ENCODE measurements at places on chromosomes 3 and 15. TPM values are rescaled to one million over a fixed set of nuclear protein-coding genes. Genes with fewer than 3 reads are reported as not detected.

The GATM gene
- 2.0 TPM for total RNA-seq

The ADIPOQ gene
- total RNA-seq, result not detected

The ANKDD1A gene
- 13.4 TPM for total RNA-seq

The AGBL1 gene
- not detected for total RNA-seq

DNA sequence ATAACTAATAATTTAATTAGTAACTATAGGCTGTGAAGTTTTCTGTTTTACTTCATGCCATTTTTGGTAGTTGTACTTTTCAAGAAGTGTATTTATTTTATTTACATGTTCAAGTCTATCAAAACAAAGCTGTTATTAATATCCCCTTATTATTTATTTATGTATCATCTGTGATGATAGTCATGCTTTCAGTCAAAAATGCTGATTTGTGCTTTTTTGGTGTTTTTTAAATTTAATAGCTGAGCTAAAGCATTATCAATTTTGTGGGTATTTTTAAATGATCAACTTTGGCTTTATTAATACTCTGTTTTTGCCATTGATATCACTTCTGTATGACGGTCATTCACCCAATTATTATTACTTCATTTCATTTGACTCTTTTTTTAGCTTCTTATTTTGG, 1229.2 kb upstream of the CADM2 start:
- H3K4me1 ChIP-seq, result no peaks in the 10 kb centered on the region
- H3K27me3 ChIP-seq, result no peaks in the 10 kb centered on the region
- no peak overlapping the region for H3K4me3 ChIP-seq
- H3K36me3 ChIP-seq, result no peaks in the 10 kb centered on the region
- H3K27ac ChIP-seq, result no peak overlapping the region

- H3K27ac ChIP-seq, result no peak overlapping the region
- peaks cover 8% of the 10 kb centered on the region for H3K4me1 ChIP-seq
- DNase-seq, result no peak
- H3K36me3 ChIP-seq, result no peaks in the 10 kb centered on the region
- no peak overlapping the region for H3K4me3 ChIP-seq
Measured at GRCh38 chr3:138348754-138349739, 668 bp downstream of the MRAS start.

DNA sequence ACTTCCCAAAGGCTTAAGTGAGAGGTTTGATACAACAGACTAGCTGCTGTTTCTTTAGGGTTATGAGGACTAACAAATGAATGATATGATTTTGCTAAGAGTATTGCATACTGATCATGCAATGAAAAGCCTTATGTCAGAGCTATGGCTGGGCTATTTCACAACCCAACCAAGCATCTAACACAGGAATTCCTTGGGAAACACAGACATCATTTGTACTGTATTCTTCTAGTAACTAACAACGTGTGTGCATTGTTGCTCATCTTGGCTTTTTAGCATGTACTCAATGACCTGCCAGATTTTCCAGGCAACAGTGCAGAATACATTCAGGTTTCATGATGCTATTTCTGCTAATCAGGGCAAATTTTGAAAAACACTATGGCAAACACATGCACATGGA, 19.3 kb downstream of the PDZRN3 start:
- no peak overlapping the region for H3K27ac ChIP-seq
- H3K27me3 ChIP-seq, result no peaks in the 10 kb centered on the region
- H3K4me3 ChIP-seq, result no peak overlapping the region
- H3K4me1 ChIP-seq, result no peaks in the 10 kb centered on the region

- H3K27ac ChIP-seq, result no peak overlapping the region
- H3K27me3 ChIP-seq, result no peaks in the 10 kb centered on the region
- no peak overlapping the region for H3K4me3 ChIP-seq
- H3K36me3 ChIP-seq, result no peaks in the 10 kb centered on the region
Measured at GRCh38 chr15:70192490-70192889, 94.8 kb upstream of the TLE3 start.

- H3K4me3 ChIP-seq, result no peak overlapping the region
- H3K27me3 ChIP-seq, result no peaks in the 10 kb centered on the region
- peaks cover 24% of the 10 kb centered on the region for H3K36me3 ChIP-seq
- peaks cover 19% of the 10 kb centered on the region for H3K4me1 ChIP-seq
- H3K27ac ChIP-seq, result no peak overlapping the region
- DNase-seq, result no peak
Measured at GRCh38 chr15:88470625-88471372, 3.3 kb downstream of the MRPS11 start.

GRCh38 chr3:12638105-12638504, 25.8 kb downstream of the RAF1 start:
- H3K27me3 ChIP-seq, result no peaks in the 10 kb centered on the region
- DNase-seq, result no peak
- H3K27ac ChIP-seq, result no peak overlapping the region
- no peak overlapping the region for H3K4me3 ChIP-seq
- no peaks in the 10 kb centered on the region for H3K4me1 ChIP-seq
- peaks cover 4% of the 10 kb centered on the region for H3K36me3 ChIP-seq

DNA sequence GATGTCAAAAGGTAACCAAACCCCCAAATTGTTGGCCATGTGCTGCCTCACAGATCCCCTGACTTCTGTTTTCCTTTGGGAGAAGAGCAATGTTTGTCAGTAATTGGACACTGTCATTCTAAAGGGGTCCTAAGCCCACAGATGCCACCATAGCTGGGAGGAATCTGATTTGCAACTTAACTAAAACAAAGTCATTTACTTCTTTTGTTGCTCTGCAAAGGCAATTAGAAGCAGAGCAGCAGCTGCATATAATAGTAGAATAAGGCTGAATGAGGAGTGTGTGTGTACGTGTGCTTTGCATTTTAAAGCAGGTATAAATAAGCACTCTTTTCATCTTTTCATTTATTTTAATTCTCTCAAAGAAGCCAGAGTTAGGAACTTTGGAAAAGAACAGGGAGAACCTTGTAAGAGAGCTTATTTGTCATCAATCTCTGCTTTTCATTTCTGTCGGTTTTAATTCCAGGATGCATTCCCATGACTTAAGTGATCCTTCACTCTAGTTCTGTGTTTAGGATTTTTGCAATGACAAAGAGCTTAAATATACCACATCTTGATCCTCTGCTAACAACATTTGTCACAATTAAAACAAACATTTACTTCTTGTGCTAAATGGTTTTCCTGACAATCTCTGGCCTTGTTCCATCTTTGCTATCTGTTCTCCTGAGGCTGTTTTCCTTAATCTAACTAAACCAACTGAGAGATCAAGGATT, 530.2 kb upstream of the CBLB start:
- H3K27ac ChIP-seq, result no peak overlapping the region
- no peak overlapping the region for H3K4me3 ChIP-seq
- H3K4me1 ChIP-seq, result no peaks in the 10 kb centered on the region

Measured in T-cell (primary cell).